ENCODE measurements at places on chromosomes 3 and 15.

- no peak for DNase-seq
Measured at GRCh38 chr3:35679409-35680080, 40.2 kb downstream of the ARPP21 start.

DNA sequence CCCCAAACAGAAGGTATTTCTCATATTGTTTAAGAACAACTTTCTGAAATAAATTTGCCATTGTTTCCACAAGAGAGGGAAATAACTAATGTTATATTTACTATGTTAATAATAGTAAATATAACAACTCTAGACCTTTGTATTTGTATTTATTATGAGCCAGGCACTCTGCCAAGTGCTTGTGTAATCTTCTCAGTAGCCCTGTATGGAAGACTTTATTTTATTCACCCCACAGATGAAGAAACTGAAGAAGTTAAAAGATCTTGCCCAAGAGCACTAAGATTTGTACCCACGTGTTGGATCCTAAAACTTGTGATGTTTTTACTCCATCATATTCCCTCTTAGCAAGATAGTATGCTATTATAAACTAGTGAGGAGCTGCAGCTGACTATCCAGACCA lies 12.0 kb upstream of the GNB4 start:
- no peak for DNase-seq

DNA sequence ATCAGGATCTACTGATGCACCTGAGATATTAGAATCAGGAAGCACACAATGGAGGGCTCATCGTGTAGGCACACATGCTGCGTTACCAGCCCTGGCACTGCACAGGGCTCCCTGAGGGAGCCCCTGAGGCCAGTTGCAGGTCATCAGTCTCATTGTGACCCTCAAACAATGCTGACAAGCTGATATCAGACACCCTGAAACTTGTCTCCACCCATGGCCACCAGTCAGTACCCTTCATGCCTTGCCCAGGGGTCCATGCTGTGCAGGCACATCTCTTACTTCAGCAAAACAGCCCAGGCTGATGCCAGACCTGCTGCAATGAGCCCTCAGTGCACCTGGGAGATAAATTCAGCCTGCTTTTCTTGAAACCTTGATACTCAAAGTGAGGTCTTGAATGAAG lies 59.5 kb upstream of the SLC6A11 start:
- no peak for DNase-seq

- no peak for DNase-seq
Measured at GRCh38 chr3:72127844-72128243, 342.9 kb upstream of the PROK2 start.

GRCh38 chr3:194688200-194688740 lies 2.6 kb downstream of the FAM43A start:
- DNase-seq, result peak; percentile 9

DNA sequence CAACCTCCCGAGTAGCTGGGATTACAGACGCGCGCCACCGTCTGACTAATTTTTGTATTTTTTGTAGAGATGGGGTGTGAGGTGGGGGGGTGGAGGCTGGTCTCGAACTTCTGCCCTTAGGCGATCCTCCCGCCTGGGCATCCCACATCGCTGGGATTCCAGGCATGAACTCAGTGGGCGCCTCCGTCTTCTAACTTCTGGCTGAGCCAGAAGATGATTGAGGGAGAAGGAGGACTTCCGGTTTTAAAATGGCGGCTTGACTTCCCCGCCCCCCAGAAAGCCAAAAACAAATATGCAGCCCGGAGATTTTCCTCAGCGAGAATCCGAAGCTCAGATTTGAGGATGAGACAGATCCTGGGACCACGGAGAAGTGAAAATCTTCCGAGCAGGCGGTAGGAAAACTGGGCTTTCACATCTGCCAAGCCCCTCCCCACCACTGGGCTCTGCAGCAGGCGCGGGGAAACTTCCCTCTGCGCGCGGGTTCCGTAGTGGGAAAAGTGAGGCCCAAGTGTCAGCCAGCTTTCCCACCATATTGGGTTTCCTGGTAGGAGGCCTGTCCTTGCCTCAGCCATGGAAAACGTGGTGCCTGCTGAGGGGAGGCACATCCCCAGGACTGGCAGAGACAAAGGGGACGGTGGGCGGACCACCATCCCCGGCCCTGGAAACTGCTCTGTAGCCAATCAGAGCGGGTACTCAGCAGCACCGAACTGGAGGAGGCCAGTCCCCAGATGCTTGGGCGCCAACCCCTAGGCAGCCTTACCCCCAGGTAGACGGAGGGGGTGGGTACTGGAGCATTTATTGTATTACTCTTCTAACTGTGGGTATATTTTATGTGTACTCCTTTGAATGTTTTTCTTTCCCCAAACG lies 17.3 kb downstream of the CHST14 start:
- DNase-seq, result no peak

DNA sequence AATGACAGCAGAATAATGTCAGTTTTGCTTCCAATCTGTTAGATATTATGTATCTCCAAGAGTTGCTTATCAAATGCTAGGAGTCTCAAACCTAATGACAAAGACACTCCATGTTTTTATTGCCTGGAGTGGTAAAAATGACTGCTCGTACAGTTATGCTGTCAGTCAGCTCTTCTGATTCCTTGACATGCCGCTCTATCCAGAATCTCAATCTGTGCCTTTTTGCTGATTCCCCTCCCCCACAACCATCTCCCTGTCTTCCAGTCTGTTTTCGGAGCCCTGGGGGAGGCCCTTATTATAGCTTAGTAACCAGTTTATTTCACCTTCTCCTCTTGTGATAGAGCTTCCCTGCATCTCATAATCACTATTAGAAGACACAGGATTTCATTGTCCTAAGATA lies 2.6 kb downstream of the MKRN2 start:
- no peak for DNase-seq

GRCh38 chr3:188400494-188401243 lies 246.7 kb downstream of the LPP start:
- no peak for DNase-seq

DNA sequence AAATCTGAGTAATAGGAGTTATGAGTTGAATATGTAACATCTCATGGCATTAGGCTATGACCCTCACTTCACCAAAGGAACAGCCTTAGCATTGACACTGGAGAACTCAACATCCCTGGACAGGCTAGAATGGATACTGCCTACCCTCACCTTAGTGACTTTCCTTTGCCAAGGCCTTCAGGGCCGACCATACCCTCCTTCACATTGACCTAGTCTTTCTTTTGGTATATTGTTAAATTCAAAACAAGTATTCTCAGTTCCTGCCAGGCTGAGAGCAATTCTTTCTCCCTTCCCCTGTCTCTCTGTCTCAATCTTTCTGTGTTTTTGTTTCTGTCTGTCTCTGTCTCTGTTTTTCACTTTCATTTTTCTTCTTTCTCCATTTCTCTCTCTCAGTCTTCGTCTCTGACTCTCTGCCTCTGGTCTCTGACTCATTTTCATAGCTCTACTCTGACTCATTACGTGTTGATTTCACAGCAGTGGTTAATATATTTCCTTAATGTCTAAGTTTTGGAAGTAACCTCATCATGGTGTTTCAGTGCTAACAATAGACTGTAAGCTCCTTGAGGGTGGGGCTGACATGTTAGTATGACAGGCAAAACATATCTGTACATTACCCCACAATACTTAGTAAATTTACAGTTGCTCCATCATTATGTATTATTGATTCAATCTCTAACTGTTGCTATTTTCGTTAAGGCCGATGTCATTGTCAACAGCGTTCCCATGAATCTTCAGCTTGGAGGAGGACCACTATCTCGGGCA lies 32.5 kb downstream of the PARP15 start:
- peak; percentile 3 for DNase-seq

- DNase-seq, result no peak
Measured at GRCh38 chr3:190096345-190096744, 24.4 kb downstream of the P3H2 start.

DNA sequence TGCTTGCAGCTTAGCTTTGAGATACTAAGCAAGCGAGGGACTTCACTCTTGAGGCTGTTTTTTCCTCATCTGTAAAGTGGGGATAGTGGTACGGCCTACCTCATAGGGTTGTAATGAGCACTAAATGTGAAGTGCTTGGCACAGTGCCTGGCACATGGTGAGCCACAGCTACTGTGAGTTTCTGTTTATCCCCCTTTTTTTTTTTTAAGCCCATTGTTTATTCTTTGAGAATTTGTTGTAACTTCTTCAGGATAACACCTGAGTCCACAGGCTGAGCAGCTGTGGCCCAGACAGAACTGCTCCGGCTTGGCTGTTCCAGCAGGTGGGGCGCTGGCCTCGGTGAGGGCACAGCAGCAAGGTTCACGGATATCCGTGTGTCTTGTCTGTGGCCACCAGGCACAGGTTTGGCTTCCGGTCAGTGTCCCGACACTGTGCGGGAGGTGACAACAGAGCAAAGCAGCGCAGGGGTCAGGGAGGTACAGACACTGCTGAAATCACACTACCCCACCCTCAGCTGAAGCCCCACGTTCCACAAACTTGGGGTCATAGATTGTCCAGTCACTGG lies 7.3 kb upstream of the ISG20 start:
- no peak for DNase-seq

DNA sequence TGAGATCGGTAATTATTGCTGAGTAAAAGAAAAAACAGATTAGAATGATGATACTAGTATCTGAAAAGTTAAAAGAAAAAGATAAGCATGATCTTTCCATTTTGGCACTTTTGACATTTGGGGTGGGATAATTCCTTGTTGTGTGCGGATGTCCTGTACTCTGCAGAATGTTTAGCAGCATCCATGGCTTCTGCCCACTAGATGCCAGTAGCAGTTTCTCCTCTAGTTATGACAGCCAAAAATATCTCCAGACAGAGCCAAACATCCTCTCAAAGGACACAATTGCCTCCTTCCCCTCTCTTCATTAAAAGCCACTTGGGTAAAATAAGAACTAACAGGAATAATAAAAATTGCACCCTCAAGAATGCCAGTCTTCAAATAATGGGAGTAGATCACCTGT lies 468.8 kb upstream of the GRM7 start:
- DNase-seq, result no peak

- DNase-seq, result no peak
Measured at GRCh38 chr15:35495080-35495479, 50.9 kb downstream of the DPH6 start.

- DNase-seq, result no peak
Measured at GRCh38 chr3:23826382-23827064, 20.8 kb downstream of the UBE2E1 start.

GRCh38 chr3:38582316-38582715 lies 67.2 kb downstream of the SCN5A start:
- DNase-seq, result no peak

GRCh38 chr3:64441861-64442260 lies 216.6 kb upstream of the PRICKLE2 start:
- no peak for DNase-seq

- DNase-seq, result no peak
Measured at GRCh38 chr3:158057666-158058065, 48.6 kb downstream of the SHOX2 start.

- DNase-seq, result no peak
Measured at GRCh38 chr15:74398183-74398582, 30.7 kb upstream of the CYP11A1 start.

DNA sequence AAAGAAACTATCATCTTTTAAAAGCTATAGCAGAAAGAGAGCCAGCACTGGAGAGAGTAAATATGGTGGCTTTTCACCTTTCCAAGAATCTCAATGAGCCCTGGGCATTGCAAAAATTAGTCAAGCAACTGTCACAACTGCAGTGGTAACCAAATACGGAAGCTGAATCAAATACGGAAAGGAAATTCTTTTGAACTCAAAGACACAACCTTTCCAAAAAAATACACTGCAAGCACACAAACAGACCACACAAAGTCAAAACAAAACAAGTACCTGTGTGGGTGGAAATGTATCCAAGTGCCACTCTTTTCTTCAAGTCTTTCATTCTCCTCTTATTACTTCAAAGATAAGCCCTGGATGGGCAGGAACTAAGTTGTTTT lies 17.6 kb downstream of the VGLL4 start:
- no peak for DNase-seq

- no peak for DNase-seq
Measured at GRCh38 chr3:102733791-102734563, 299.2 kb downstream of the ZPLD1 start.

- DNase-seq, result no peak
Measured at GRCh38 chr3:8553405-8553804, 51.8 kb downstream of the LMCD1 start.

DNA sequence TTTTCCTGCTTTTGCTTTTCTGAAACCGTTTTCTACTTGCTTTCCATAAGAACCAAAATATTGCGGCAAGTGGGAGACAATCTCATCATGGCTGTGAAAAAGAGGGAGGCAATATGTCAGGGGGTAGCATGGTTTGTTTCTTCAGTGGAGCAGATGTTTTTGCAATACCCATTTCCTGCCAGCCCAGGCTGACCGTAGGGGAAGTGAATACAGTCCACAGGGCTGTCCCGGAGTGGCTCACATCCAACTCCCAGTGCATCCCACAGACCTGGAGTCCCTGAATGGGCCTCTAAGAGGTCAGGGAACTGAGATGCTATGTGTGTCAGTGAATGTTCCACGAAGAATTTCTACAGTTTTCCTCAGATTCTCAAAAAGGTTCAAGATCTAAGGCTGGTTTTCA lies 69.6 kb downstream of the EPHB1 start:
- DNase-seq, result no peak

GRCh38 chr15:70128414-70129140 lies 30.9 kb upstream of the TLE3 start:
- no peak for DNase-seq

DNA sequence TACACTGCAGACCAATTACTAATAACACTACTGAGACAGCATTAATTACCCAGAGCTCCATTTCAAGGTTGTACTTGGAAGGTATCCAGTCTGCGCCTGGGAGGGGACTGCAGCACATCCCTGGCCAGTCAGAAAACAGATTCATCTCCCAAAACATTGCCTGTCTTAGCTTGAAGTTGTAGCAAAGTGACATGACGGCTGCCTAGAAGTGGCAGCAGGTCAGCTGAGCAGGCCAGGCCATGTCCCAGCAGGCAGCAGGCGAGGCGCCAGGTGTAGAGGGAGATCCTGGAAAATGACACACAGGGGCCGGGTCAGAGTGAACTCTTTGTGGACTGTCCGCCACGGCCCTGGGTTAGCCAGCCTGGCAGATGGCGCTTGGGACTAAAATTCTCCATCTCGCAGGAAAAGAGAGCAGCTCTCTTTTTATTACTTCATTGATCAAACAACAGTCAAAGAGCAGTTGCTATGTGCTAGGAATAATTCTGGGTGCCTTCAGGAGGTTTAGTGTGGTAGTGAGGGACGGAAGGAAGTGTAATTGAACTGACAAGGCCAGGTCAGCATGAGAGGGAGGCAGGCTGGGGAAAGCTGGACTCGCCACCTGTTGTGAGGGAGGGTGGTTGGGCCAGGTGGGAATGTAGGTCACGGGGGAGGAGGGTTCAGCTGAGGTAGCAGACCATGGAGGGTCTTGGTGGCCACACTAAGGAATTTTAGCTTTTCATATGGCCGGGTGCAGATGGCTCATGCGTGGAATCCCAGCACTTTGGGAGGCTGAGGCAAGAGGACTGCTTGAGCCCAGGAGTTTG lies 1.3 kb upstream of the MAP6D1 start:
- DNase-seq, result no peak

GRCh38 chr3:62597491-62597890 lies 224.1 kb upstream of the FEZF2 start:
- no peak for DNase-seq

- DNase-seq, result no peak
Measured at GRCh38 chr3:44186712-44187111, 55.0 kb upstream of the TOPAZ1 start.
